Activated CD8-positive, alpha-beta memory T cell treated with anti-CD3 and anti-CD28 coated beads for 4 hours (primary cell): ENCODE measurements at places on chromosomes 7 and 10.

DNA sequence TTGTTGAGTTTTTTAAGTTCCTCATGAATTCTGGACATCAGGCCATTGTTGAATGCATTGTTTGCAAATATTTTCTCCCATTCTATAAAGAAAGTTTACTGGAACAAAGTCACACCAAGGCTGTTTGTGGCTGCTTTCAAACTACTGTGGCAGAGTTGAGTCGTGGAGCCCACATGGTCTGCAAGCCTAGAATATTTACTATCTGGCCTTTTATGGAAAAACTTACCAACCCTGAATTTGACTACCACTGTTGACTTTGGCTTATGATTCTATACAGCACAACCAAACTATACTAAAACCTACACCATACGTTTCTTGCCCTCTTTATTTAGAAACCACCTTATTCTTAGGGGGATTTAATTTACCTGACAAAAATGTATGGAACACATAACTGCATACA is 239.1 kb downstream of the KCNMA1 start:
- no peak for DNase-seq

GRCh38 chr10:96287392-96288105 is 16.2 kb upstream of the BLNK start:
- no peak for DNase-seq

GRCh38 chr7:47978790-47979144 is 648 bp downstream of the HUS1 start:
- no peak for DNase-seq

- DNase-seq: no peak
Measured at GRCh38 chr10:32114508-32114907, 58.3 kb upstream of the KIF5B start.

GRCh38 chr10:34731885-34732701 is 83.0 kb downstream of the PARD3 start:
- no peak for DNase-seq

DNA sequence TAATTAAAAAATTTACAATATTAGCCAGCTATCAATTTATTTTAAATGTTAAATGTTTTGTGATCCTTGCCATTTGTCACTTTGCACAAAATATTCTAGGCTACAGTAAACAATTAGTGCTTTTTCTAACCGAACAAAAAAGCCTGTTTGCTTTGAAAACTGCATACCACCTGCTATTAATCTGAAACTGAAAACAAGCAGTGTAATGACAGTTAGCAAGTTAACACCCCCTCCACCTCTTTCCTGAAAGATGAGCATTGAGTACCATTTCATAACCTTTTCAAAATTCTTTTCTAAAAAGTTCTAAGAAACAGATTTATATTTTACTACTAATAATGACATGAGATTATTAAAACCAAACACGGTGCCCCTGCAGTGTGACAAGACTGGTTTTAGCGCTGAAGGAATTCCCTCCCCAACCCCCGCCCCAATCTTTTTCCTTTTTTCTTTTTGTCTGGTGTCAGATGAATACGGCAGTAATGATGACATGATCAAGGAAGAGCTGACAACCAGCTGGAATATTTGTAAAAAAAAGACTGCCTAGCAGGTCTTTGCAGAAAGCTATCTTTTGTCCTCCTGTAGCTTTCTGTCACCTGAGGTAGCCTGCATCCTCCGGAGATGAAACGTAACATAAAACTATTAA is 175.6 kb downstream of the CHCHD3 start:
- no peak for DNase-seq

DNA sequence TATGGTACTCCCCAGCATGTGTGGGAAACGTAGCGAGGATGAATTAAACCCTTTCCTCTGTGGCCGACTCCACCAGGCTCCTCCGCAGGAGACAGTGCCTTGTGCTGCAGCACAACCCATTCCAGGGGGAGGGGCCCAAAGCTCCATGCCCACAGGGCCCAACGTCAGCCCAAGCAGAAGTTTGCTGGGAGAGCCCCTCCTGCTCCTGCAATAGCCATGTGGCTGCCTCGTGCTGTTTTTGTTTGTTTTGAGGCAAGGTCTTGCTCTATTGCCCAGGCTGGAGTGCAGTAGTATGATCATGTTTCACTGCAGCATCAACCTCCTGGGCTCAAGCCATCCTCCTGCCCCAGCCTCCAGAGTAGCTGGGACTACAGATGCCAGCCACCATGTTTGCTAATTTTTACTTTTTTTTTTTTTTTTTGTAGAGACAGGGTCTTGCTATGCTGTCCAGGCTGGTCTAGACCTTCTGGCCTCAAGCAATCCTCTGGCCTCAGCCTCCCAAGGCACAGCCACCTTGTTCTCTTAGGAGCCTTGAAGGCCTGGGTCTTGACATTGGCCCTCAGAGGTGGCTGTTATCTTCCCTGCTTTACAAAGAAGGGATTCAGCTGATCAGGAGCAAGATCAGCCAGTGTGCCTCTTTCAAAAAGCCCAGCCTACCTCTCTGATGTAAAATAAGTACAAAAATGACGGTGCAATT is 102.8 kb downstream of the DYNC2I1 start:
- no peak for DNase-seq

DNA sequence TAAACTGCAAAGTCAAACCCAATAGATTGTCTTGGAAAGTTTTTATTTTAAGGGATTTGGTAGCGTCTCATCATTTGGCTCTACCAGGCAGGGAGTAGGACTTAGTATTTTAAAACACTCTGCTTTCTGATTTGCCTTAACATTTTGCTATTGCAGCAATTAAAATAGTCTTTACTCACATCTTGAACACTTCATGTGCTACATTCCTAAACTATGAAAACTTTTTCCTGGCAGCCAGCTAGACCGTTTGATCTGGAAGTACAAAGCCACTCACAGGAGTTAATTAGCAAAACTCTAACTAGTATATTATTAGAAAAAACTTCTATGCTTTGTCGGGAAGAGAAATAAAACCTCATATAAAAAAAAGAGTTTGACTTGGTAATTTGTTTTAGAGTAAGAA is 111.4 kb downstream of the TFPI2 start:
- no peak for DNase-seq

GRCh38 chr10:131656009-131656408 is 244.8 kb upstream of the PPP2R2D start:
- no peak for DNase-seq

GRCh38 chr7:80014511-80014910 is 120.1 kb upstream of the GNAI1 start:
- DNase-seq: no peak

DNA sequence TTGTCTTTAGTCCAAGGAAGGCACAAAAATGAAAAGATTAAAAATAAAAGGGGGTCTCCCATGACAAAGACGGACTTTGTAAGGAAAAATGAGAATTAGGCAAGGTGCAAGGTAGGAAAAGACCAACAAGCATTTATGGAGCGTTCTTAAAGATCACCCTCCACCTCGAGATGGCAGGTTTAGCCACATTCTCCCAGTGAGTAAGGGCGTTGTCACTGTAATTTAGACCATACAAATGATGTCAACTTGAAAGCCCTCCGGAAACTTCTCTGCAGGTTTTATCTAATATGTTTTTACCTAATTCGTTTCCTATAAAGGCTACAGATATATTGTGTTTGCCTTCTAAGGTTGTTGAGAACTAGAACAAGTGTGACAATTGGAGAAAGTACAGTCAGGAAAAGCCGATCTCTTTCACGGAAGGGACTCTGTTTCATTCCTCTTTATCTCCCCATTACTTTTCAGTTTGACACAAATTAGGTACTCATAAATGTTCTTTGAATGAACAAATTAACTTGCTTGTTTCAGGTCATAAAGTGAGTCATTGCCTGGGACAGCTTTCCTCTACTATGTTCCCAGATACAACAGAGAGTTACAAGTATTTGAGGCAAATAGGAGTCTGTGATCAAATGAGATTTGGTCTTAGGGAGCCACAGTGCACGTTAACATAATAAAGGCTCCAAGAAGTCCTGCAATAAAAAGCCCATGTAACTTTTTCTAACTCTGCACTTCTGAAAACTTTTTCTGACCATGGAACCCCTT is 102.6 kb upstream of the HABP2 start:
- DNase-seq: no peak

DNA sequence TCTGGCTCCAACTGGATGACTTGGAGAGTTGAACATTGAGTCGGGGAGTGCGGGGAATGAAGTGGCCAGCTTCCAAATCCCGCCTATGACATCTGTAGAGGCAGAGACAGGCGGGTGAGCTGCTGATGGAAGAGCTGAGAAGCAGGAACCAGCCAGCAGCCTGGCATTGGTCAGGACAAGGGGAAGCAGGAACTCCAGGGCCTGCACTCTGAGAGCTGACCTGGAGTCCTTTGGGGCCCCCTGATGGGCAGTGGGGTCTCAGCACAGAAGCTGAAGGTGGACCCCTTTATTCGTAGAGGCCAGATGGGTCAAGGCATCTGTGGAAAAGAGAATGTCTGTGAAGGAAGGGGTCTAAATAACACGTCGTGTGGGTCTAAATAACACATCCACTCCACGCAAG is 57.0 kb downstream of the SEC61G start:
- DNase-seq: no peak

GRCh38 chr7:65233409-65234034 is 140.1 kb upstream of the ZNF92 start:
- no peak for DNase-seq
